Astrocyte (in vitro differentiated cells and primary cell): ENCODE measurements at places on chromosomes 7 and 10.

GRCh38 chr7:45236666-45237065, 79.1 kb downstream of the RAMP3 start:
- peak; percentile 57 for DNase-seq
- H3K27ac ChIP-seq, result no peak overlapping the region
- H3K27me3 ChIP-seq, result peaks cover 5% of the 10 kb centered on the region
- H3K36me3 ChIP-seq, result no peaks in the 10 kb centered on the region

DNA sequence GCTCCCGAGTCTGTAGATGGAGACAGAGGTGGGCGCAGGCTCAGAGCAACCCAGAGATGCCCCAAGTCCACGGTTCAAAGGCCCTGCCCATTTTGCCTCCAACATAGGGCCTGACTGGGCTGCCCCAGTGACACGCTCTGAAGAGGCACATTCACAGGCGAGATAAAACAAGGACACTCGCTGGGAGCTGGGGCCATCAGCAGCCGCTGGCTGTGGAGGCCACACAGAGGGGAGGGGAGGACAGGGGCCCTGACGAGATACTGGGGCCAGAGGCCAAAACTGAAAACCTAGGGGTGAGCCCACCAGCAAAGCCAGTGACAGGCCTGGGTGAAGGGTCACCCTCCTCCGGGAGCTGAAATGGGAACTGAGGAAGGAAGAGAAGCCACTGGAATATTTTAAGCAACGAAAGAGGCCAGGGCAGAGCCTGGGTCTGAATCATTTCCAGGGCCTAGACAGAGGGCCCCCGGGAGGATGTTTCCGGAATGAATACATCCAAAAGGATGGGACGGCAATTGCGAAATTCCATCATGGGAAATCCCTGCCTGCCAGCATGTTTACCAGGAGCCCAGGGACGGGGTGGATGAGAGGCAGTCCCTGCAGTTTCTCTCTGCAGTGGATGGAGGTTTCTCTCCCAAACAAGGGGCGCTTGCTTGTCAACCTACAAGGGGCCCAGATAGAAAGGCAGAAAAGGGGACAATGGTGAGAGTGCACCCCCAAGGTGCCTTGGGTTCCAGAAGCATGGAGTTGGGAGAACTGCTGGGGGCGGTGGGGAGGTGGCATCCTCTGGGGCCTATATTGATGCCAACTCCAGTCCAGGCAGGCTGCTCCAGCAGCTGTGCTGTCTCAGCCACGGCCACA, 29.0 kb upstream of the HSPA12A start:
- peak; percentile 71 for DNase-seq
- H3K4me1 ChIP-seq, result peaks cover 15% of the 10 kb centered on the region
- H3K27ac ChIP-seq, result peak overlapping the region; percentile 50
- no peaks in the 10 kb centered on the region for H3K36me3 ChIP-seq
- no peaks in the 10 kb centered on the region for H3K27me3 ChIP-seq

- H3K27ac ChIP-seq, result no peak overlapping the region
- H3K36me3 ChIP-seq, result no peaks in the 10 kb centered on the region
- H3K4me3 ChIP-seq, result no peak overlapping the region
- no peaks in the 10 kb centered on the region for H3K27me3 ChIP-seq
- no peak for DNase-seq
Measured at GRCh38 chr7:136601772-136602171, 266.7 kb upstream of the CHRM2 start.

DNA sequence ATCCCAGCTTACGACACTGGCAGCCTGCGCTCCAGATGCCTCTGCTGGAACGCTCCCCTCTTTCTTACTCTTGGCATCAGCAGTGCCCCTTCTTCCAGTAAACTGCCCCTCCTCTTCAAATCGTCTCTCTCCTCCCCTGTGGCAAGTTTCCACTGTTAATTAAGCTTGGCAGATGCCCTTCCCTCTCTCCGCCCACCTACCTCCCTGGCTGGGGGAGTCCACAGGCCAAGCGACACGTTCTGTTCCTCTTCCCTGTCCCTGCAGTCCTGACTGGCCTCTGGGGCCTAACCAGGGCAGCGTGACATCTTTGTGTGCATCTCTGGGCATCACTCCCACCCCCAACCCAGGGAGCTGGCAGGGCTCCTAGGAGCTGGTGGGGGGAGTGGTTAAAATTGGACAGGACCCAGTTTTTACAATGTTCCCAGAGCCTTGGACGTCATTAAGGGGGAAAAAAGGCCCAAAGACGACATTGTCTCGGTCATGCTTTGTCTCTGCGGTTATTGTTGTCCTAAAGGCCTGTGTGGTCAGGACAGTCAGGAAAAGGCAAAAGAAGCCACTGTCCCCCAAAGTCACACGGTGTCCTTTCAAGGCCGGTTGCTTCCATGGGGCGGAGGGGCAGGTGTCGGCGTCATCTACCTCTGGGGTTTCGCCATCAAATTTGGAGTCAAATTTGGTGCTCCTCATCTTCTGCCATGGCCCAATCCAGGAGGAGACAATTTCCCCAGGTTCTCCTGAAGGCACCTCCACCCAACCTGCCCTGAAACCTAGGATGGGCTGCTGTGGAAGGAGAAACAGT, 54.2 kb downstream of the DLG5 start:
- DNase-seq, result peak; percentile 34
- H3K4me3 ChIP-seq, result no peak overlapping the region
- no peaks in the 10 kb centered on the region for H3K36me3 ChIP-seq
- no peak overlapping the region for H3K27ac ChIP-seq

- no peak overlapping the region for H3K4me3 ChIP-seq
- H3K36me3 ChIP-seq, result no peaks in the 10 kb centered on the region
- H3K27ac ChIP-seq, result no peak overlapping the region
- DNase-seq, result no peak
Measured at GRCh38 chr7:43110791-43111535, 1.5 kb upstream of the HECW1 start.

GRCh38 chr7:80392229-80393169, 119.4 kb downstream of the GNAT3 start:
- H3K27ac ChIP-seq, result no peak overlapping the region
- H3K4me3 ChIP-seq, result no peak overlapping the region
- no peak for DNase-seq

GRCh38 chr10:61304746-61305145, 148.4 kb downstream of the TMEM26 start:
- no peak overlapping the region for H3K27ac ChIP-seq
- peak; percentile 26 for DNase-seq
- H3K4me1 ChIP-seq, result no peaks in the 10 kb centered on the region
- H3K36me3 ChIP-seq, result no peaks in the 10 kb centered on the region

- peaks cover 14% of the 10 kb centered on the region for H3K4me1 ChIP-seq
- H3K4me3 ChIP-seq, result no peak overlapping the region
- DNase-seq, result no peak
- H3K27ac ChIP-seq, result no peak overlapping the region
Measured at GRCh38 chr10:114343623-114344505, 60.4 kb downstream of the AFAP1L2 start.

DNA sequence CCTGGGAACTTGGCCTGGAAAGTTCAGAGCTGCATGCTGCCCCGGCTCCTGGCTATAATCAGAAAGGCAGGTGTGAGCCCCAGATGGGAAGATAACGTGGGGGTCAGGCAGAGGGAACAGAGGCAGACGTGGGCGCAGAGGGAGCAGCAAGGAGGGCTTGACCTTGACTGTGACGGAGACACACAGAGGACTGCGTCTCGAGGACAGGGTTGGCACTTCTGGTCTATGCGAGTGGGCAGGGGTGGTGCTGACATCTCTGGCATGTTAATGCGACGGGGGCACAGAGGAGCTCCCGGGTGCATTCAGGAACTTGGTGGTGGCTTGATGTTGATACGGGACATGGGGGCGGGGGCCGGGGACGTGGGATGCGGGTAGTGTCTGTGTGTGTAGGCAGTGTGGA, 232.1 kb upstream of the GRB10 start:
- H3K36me3 ChIP-seq, result no peaks in the 10 kb centered on the region
- peaks cover 19% of the 10 kb centered on the region for H3K4me1 ChIP-seq

DNA sequence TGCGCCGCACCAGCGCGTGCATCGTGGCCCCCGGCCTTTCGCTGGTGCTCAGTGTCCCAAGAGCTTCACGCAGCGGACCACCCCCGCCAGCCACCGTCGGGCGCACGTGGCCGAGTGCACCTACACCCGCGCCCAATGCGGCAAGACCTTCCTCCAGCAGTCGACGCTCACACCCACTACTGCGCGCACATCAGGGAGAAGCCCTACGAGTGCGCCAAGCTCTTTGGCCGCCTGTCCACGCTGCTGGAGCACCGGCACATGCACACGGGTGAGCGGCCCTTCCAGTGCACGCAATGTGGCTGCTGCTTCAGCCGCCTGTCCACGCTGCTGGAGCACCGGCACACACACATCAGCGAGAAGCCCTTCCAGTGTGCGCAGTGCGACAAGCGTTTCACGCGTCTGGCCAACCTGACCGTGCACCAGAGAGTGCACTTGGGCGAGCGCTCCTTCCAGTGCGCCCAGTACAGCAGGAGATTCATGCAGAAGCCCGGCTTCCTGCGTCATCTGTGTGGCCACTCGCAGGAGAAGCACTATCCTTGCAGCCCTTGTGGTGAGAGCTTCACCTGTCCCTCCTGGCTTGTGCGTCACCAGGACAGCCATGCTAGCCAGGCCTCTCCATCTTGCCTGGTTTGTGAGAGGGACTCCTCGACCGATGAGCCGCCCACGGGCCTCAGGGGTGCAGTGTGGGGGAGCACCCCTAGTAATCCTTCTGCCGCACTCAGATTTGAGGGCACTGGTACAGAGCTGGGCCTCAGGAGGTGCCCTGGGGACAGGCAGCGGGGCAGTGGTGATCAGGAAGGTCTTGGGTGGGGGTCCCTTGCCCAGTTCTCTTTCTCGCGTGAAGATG, 32.9 kb downstream of the ZNF783 start:
- H3K4me1 ChIP-seq, result no peaks in the 10 kb centered on the region
- no peaks in the 10 kb centered on the region for H3K36me3 ChIP-seq
- no peak for DNase-seq
- H3K27ac ChIP-seq, result no peak overlapping the region
- H3K4me3 ChIP-seq, result no peak overlapping the region

DNA sequence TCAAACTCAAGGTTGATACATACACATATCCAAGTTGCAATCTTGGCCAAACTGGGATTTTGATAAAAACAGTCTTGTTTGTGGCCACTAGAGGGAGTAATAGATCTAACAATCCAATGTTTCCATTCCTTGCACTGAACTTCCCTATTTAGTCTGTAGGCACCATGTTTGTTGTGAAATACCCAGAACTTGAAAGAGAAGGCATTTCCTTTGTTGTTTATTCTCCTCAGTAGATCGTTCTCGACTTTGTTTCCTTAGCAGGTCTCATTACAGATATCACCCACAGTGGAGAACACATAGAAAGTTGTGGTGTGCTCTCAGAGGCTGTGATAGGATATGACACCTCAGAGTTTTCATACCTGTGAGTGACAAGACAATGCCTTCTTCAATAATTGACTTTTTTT, 70.3 kb upstream of the MXI1 start:
- no peak overlapping the region for H3K4me3 ChIP-seq
- peak; percentile 38 for DNase-seq
- no peak overlapping the region for H3K27ac ChIP-seq
- no peaks in the 10 kb centered on the region for H3K27me3 ChIP-seq
- H3K36me3 ChIP-seq, result peaks cover 6% of the 10 kb centered on the region
- peaks cover 6% of the 10 kb centered on the region for H3K4me1 ChIP-seq

DNA sequence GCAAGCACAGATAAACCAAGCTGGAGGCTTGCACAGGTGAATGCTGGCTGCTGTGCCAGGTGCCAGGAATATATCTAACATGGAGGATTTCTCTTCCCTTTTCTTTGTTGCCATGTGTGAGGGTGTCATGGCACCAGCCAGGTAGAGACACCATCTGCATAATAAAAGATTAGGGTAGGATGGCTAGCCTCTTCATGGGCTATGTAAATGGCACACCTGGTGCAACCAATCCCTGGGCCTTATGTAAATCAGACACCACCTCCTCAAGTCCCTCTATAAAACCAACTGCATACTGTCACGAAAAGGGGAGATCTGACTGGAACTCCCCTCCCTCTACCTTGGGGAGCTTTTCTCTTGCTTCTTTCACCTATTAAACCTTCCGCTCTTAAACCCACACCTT, 322.5 kb upstream of the POM121L12 start:
- no peak overlapping the region for H3K27ac ChIP-seq
- H3K27me3 ChIP-seq, result no peaks in the 10 kb centered on the region
- H3K4me1 ChIP-seq, result no peaks in the 10 kb centered on the region
- no peak for DNase-seq

- H3K4me3 ChIP-seq, result no peak overlapping the region
- no peak for DNase-seq
- no peaks in the 10 kb centered on the region for H3K36me3 ChIP-seq
Measured at GRCh38 chr10:105359708-105360107, 718.6 kb downstream of the SORCS3 start.

- DNase-seq, result no peak
- H3K4me1 ChIP-seq, result no peaks in the 10 kb centered on the region
- H3K27me3 ChIP-seq, result no peaks in the 10 kb centered on the region
- H3K4me3 ChIP-seq, result no peak overlapping the region
Measured at GRCh38 chr7:132446666-132447278, 129.5 kb downstream of the PLXNA4 start.

DNA sequence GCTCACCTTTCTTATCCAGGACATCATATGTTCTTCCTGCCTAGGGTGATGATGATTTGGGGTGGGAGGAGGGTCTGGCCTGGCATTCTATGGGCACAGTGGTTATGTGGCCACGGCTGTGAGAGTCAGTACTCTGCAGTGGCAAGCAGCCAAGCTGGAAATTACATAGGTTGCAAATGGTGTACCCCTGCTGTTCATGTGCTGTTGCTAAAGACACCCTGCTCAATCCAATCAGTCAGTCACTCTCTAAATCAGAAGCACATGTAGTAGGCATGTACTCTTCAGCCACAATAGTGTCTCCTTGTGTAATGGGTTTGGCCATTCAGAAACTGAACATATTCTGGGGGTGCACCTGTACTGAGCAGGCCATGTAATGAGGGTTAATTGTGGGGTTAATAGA, 449.1 kb upstream of the ANKRD30A start:
- no peaks in the 10 kb centered on the region for H3K27me3 ChIP-seq
- H3K27ac ChIP-seq, result no peak overlapping the region
- H3K4me1 ChIP-seq, result peaks cover 25% of the 10 kb centered on the region
- no peak for DNase-seq

- H3K4me3 ChIP-seq, result no peak overlapping the region
- H3K4me1 ChIP-seq, result peaks cover 10% of the 10 kb centered on the region
- no peaks in the 10 kb centered on the region for H3K27me3 ChIP-seq
- no peaks in the 10 kb centered on the region for H3K36me3 ChIP-seq
Measured at GRCh38 chr10:17179002-17179401, 22.5 kb downstream of the TRDMT1 start.
